ENCODE measurements at places on chromosomes 2 and 18.
A peak's percentile ranks its signal among the peaks of the same experiment; 100 is the strongest.

- DNase-seq = no peak
Measured at GRCh38 chr2:191249156-191249813, 4.1 kb downstream of the MYO1B start.

DNA sequence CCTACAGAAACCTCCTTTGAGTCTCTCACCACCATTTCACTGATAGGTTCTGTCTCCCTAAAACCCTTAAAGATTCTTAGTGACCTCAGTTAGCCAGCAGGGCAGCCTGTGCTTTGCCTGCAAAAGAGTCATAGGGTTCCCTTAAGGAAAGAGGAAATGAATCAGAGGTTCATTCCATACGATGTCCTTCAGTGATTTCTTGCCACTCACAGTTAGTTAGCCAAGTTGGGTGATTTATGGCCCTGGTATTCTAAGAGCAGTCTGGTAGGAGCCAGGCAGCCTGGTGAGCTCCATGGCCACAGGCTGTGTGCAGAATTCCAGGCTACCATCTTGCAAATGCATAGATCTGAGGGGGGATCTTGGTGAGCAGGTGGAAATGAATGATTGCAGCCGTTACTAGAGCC lies 18.7 kb upstream of the CCBE1 start:
- peak; percentile 81 for DNase-seq

GRCh38 chr2:42895791-42896135 lies 103.4 kb upstream of the HAAO start:
- no peak for DNase-seq

DNA sequence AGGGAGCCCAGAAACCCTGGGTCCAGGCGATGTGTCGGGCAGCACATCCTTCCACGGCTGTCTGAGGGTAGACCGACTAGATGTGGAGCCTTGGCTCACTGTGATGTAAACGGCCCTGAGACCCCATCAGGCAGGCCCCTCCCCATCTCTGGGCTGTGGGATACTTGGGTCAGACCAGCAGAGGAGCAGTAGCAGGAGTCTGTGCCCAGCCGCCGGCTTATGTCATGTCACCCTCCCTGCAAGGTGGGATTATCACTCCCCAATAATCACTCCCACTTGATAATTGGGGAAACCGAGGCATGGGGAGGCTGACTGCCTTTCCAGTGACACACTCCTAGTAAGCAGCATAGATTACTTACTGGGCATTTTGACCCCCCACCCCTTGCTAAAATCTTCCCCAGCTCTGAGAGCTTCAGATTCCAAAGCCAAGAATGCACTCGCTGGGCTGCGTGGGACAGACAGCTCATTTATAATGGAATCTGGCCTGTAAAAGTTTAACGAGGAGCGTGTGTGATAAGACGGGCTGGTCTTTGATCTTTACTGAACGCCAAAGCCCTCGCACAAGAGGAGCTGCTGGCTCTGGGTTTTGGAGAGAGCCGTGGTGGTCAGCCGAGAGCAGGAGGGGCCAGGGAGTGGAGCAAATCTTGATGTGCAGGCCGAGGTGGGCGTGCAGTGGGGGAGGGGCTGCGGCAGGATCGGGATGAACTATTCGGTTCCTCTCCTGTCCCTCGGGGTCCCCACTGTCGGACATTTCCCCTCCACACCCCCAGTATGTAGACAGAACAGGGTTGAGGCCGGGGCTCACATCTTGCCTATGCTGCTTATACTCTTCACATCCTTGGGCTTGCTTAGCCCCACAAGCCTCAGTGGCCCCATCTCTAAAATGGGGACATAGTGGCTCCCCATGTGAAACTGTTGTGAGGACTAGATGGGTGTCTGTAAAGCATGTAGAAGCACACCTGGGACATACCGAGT lies 200.0 kb downstream of the GLI2 start:
- DNase-seq = no peak

GRCh38 chr18:13525381-13526029 lies 200.9 kb downstream of the FAM210A start:
- DNase-seq = no peak

- DNase-seq = no peak
Measured at GRCh38 chr2:167933097-167933814, 314.1 kb downstream of the STK39 start.

GRCh38 chr2:216562696-216563435 lies 64.2 kb downstream of the RPL37A start:
- no peak for DNase-seq

- no peak for DNase-seq
Measured at GRCh38 chr2:119699016-119699606, 20.1 kb downstream of the TMEM177 start.

GRCh38 chr2:240513549-240514287 lies 44.1 kb downstream of the ANKMY1 start:
- DNase-seq = peak; percentile 66

GRCh38 chr2:231394211-231395141 lies 1.0 kb upstream of the B3GNT7 start:
- DNase-seq = no peak

DNA sequence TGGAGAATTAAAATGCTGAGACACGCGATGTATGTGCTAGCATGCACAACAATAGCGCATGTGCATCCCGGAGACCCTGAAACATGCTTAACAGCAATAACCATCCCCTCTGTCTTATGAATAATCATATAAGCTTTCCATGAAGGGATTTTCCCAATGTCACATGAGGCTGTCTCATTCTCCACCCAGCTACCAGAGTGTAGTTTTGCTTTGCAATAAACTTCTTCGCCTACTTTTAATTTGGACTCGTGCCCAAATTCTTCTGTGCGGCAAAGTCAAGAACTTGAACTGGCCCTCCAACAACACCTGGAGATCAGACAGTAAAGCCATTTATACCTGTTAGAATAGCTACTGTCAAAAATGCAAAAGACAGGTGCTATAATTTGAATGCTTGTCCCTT lies 15.5 kb downstream of the LYG1 start:
- DNase-seq = no peak

DNA sequence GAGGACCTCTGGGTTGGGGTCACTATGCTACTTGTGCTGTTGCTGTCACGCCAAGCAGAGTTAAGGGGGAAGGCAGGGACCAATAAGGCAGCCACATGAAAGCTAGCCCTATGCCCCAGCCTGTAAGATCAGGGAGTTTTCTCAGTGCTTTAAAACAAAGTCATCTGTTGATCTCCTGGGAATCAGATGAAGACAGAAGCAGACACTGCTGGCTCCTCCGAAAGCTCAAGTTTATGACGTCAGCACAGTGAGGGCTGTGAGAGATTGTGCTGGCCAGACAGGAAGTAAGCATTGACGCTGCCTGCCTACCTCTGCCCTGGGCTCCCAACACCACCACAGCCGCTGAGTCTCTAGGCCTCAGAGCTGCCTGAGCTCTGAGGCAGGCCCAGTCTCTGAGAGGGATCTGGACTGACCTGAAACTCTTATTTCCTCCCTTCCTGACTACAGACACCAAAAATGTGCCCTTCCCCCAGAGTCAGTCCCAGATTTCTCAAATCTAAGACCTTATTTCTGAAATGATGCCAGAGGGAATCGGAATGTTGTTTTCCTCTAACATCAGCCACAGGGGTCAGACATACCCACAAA lies 118.1 kb upstream of the EPAS1 start:
- DNase-seq = no peak

- DNase-seq = no peak
Measured at GRCh38 chr2:32715391-32715841, 87.6 kb downstream of the TTC27 start.

All from MG63 (cell line).